ENCODE measurements at places on chromosomes 7 and 10. TPM values are rescaled to one million over a fixed set of nuclear protein-coding genes. Genes with fewer than 3 reads are reported as not detected.

DNA sequence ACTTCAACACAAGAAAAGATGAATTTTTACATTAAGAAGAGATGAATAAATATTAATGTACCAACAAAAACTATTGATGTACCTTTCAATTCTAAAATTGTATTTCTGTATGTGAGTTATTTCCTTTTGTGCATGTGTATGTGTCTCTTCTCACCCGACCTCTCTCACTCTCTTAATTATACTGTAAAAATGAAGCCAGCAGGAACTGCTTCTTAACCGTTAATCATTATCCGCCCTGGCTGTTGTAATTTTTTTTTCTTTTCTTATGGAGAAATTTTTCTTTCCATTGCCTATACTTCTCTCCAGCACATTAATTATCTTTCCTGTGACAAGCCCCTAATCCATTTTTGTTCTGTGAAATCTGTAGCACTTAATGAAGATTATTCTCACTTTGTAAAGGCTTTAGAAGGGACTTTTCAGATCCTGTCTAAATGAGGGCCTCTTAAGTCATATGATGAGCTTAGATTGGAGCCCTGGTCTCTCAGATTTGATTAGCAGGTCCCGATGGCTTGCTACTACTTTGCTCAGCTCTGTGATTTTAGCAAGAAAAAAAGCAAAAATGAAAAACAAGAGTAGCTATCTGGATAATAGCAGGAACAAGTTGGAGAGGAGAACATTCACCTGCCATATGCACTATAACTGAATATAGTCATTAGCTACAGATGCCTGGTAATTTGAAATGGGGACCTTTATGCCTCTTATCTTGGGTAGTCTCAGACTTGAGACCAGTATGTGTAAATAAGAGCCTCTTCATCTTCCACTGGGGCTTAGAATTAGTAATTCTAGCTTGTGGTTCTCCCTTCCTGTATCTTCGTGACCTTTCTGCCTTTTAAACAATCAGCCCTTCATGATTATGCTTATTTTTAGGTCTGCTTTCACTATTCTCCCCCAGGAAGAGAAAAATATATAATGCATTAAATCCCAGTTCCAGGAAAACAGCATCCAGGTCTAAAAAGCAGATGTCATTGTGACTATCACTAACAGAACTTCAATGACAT, 80.0 kb upstream of the COL1A2 start:
- peak; percentile 74 for DNase-seq

Gene CALML3
- total RNA-seq = not detected

Gene DEPP1
- total RNA-seq = 16.5 TPM

GRCh38 chr10:29951441-29951931, 107.9 kb downstream of the JCAD start:
- peak; percentile 42 for DNase-seq

Gene PVRIG
- total RNA-seq = not detected

DNA sequence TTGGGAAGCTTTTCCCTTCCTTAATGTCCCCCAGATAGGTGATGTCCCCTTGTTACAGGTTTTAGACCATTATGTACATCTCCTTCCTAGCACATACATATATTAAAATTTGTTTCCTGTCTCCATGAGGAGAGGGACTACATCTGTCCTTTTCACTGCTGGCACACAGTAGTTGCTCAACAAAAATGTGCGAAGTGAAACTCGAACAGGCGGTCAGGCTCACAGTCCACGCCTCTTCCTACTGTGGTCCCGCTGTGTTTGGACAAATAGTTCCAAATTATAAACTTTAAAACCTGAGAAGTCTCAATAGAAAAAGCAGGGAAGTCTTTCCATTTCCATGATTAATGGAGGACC, 1.2 kb upstream of the HHEX start:
- DNase-seq = no peak

Gene ACSM6
- not detected for total RNA-seq

DNA sequence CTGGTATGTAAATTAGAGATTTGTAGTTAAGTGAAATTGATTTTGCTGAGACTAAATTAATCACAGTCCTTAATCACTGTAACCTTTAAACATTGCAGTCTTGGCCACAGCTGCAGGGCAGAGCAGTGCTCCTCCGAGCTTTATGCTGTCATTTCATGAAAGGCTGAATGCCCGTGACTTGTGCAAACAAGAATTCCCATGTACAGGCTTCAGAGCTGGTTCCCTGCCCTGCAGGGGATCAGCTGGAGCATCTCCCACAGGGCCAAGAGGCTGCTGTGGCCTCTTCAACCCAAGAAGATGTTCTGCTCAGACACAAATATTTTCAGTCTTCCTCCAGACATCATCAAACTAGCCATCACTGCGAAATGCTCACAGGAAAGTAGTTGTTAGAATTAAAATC, 419.1 kb downstream of the AUTS2 start:
- DNase-seq = no peak

DNA sequence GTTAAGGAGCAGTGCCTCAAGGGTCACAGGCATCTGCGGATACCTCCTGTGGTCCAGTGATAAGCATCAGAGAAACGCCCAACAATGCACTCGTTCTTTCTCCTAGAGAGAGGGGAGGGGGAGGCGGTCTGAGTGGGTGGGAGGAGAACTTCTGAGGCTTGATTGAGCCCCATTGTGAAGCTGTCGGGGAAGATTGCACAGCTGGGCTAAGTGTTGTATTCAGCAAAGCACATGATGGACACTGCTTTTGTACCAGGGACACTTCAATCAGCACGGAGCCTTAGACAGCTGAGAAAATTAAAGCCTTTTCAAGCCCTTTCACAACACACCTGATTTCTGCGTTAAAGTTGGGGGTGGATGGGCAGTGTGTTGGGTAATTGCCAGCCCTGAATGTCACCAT, 230.3 kb upstream of the GHITM start:
- DNase-seq = no peak

Gene C7orf57
- 1.4 TPM for total RNA-seq

Gene VENTX
- total RNA-seq = not detected

GRCh38 chr10:122149561-122150505, 121.3 kb upstream of the BTBD16 start:
- DNase-seq = no peak

GRCh38 chr7:158077151-158077840, 510.3 kb downstream of the PTPRN2 start:
- no peak for DNase-seq

Gene HGF
- 0.39 TPM for total RNA-seq

DNA sequence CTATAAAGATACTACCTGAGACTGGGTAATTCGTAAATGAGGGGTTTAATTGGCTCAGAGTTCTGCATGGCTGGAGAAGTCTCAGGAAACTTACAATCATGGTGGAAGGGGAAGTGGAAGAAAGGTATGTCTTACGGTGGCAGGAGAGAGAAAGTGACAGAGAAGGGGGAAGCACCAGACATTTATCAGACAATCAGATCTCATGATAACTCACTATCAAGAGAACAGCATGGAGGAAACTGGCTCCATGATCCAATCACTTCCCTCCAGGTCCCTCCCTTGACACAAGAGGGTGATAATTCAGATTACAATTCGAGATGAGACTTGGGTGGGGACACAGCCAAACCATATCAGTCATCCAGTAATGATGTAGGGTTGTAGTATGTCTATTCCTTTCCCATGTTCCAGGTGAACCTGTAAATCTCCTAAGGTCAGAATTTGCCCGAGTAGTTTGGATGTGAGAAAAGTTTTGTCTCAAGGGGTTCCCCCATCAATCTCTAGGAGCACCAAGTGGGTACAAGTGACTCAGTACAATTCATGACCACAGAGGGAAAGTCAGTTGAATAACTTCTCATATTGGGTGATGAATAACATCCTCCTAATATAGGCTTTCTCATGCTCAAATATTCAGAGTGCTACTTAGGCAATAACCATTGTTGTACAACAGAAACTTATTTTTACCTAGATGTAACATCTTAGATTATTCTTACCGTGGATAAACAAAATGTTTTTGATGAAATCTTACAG, 39.7 kb upstream of the MTPN start:
- no peak for DNase-seq

- no peak for DNase-seq
Observed at GRCh38 chr7:125568799-125569198, 639.2 kb upstream of the POT1 start.

Gene DNAJC12
- total RNA-seq = 3.9 TPM

Gene PKD2L1
- total RNA-seq = not detected

Gene TMEM139
- total RNA-seq = not detected

DNA sequence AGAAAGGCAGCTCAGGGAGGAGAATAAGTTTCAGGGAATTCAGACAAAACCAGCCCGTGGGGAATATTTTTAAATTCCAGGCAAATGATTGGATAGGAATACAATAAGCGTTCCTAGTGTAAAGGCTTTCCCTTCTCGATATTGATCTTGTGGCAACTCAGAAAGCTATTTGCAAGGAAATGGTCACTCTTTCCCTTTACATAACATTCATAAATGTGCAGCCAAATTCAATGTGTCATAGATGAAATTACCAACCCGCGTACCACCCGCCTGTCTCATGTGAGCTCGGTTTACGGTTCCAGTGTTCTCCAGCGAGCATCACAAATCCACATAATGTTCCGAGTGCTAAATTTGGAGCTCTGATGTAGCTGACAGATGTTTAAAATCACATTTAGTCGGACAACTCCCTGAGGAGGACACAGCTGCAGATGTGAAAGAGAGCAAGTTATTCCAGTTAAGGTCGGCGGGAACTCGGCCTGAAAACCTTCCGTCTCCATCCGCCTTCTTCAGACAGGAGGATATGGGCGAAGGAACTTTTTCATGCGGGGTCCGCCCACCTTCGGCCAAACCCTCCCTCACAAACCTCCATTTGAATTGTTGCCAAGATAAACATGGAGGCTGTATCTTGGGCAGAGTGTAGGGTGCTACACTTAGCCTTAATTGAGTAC, 327.0 kb downstream of the RNLS start:
- DNase-seq = no peak

Measured in RPMI7951 (cell line).